ENCODE measurements at places on chromosomes 12 and 14. TPM values are rescaled to one million over a fixed set of nuclear protein-coding genes. Genes with fewer than 3 reads are reported as not detected.

RTL1 gene
- not detected for total RNA-seq

DNA sequence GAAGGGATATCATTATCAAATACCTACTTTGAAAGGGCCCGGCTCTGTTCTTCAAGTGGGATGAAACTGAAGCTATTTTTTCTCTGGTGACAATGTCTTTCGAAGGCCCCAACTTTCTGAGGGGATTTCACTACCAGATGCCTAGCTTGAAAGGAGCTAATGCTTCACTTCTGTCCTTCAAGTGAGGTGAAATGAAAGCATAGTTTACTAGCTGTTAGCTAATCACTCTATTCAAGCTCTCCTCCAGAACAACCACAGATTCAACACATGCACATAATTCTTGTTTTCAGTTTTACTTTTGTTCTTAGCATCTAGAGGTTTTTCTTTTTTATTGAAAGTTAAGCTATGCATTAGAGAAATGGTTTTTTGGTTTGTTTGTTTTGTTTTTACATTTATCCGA lies 571.4 kb downstream of the NOVA1 start:
- DNase-seq: no peak

DNA sequence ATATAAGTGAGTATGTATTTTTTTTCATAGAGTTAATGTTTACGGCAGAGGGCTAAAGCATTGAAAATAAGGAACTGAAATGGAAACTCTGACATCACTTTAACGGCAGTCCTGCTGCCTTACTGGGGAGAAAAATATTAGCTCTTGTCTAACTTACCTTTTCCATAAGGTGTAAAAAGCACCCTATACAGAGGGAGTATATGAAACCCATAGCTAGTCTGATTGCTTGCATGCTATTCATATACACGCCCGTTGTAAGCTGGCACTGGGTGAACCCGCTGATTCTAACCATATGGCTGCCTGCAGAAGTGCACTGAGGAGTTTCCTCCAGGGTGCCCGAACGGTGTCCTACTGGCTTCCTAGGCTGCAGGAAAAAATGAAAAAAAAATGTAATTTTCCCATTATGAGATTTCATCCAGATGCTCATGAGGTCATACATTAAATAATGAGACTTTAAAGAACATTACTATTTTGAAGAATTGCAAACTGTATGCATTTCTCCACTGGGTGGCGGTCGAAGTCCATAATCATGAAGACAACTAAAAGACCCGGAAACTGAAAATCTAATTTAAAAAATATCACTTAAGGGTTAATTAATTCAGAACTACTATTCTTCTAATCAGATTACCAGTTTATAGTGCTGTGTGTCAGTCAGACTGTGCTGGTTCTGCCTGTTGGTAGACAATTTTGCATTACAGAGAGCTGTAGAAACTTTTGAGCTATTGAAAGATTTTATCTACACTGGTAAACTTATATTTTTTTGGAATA lies 144.7 kb downstream of the ALX1 start:
- no peak for DNase-seq

SLC6A13 gene
- total RNA-seq: 1.1 TPM

ALKBH2 gene
- total RNA-seq: 20.8 TPM

DNA sequence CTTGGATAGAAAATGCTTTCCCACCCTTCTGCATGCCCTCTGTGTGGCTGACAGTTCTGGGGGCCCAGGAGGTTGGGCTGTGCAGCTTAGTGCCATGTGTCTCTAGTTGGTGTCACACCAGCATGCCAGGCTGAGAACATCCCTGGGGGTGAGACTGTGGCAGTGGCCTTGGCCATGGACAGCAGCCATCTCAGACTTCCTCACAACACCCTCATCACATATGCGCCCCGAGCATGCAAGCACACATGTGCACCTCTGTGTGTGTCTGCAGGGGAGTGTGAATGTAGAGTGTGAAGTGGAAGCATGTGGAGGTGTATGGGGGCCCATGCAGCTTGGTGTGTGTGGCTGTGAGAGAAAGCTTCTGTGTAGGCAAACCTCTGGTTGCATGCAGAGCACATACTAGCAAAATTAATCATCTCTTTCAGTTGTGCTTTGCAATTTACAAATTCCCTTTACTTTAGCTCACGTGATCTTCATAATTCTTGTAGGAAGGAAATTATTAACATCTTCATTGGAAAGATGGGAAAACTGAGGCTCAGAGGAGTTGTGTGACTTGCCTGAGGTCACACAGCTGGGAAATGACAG lies 8.4 kb downstream of the ASIC1 start:
- DNase-seq: no peak

DNA sequence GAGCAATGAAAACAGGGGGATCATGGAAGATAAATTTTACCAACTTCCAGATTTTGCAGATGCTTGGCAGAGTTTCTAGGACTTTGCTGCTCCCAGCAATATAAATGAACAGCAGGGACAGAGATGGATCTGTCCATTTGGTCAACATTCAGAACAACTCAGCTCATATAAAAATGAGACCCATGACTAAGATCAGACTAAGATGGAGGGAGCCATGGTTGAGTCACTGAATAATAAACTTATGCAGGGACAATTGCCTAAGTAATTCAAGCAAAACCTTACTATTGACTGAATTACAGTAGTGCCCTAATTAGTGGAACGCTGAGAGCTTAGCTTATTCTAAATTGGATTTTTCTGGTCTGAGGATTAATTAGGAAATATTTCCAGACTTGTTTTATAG lies 205.1 kb downstream of the SLC5A8 start:
- no peak for DNase-seq

DNA sequence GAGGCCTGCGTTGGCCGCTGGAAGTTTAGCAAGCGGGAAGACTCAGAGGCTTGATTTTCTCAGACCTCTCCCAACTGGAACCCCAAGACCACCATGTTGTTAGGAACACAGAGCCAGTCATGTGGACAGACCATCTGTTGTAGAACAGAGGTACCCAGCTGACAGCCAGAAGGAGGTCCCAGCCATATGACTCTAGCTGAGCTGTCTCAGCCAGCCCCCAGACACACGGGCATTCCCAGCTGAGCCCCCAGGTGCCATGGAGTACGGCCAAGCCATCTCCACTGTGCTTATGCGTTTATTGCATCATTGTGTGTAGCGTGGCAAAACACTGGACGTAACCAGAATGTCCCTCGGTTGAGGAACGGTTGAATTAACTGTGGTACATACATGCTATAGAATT lies 421.9 kb downstream of the TMEM132D start:
- no peak for DNase-seq

DNA sequence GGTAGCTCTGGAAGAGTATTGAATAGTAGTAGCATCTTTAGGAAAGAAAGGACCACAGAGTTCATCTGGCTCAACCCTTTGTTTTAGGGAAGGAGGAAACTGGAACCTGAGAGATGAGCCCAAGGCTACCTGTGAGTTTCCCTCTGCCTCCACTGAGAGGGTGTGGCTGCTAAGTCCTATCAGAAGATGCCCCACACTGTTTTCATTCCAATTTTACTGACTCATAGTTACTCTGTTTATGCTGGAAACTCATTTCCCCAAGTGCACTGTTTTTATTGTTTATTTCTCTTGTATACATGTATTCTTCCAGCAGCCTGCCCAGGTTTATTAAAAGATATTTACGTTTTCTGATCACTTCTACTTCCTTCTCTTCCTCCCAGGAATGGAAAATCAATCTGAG lies 127.4 kb upstream of the ARHGAP5 start:
- no peak for DNase-seq

NEDD8 gene
- 96.8 TPM for total RNA-seq

TEAD4 gene
- not detected for total RNA-seq

DNA sequence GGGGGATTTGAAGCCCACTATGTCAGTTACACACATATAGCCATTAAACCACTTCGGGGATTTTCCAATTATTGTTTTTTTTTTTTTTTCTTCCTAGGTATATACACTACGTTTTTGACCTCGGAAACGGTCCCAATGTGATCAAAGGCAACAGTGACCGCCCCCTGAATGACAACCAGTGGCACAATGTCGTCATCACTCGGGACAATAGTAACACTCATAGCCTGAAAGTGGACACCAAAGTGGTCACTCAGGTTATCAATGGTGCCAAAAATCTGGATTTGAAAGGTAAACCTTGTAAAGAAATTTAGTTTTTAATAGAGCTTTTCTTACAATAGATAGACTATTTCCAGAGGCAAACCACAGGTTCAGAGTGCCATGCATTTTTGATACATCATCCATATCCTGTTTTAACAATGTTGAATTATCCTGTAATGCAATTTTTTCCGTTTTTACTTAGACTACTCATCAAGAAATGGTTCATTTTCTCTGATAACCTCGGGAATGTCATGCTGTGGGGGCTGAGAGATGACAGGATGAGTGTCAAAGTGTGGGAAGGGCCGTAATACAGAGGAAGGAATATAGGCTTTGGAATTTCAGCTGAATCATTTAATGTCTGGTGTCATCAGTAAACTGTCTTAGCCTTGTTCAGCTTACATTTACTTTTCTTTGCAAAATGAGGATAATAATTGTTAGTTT lies 797.1 kb downstream of the NRXN3 start:
- DNase-seq: no peak

DNA sequence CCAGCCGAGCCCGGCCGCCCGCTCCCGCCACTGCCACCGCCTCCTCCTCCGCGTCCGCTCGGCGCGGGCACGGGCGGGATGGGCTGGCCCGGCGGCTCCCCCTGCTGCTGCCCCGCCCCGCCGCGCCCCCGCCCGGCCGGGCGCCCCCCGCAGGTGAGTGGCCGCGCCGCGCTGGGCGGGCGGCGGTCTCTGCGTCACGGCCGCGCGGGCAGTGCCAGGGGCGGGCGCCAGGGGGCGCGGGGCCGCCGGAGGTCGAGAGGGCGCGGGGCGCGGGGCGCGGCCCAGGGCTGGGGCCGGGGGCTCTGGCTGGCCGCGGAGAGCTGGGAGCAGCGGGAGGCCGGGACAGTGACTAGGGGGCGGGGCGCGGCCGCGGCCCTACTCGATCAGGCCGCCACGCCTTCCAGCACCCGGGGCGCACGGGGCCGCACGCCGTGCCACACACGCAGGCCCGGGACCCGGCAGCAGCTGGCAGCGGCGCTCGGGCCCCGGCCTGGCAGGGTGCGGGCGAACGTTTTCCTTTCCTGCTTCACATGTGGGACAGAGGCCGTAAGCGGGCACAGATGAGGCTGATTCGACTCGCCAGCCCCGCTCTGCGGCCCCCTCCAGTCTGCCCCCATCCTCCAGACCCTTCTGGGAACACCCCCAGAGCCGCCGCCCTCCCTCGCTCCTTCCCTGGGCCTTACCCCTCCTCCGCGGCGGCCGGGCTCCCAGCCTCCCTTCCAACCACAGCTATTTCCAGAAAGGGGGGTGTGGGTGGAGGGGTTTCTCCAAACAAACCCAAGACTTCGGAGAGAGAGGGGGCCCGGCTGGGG lies 2.4 kb upstream of the TNS2 start:
- DNase-seq: peak; percentile 73

DNA sequence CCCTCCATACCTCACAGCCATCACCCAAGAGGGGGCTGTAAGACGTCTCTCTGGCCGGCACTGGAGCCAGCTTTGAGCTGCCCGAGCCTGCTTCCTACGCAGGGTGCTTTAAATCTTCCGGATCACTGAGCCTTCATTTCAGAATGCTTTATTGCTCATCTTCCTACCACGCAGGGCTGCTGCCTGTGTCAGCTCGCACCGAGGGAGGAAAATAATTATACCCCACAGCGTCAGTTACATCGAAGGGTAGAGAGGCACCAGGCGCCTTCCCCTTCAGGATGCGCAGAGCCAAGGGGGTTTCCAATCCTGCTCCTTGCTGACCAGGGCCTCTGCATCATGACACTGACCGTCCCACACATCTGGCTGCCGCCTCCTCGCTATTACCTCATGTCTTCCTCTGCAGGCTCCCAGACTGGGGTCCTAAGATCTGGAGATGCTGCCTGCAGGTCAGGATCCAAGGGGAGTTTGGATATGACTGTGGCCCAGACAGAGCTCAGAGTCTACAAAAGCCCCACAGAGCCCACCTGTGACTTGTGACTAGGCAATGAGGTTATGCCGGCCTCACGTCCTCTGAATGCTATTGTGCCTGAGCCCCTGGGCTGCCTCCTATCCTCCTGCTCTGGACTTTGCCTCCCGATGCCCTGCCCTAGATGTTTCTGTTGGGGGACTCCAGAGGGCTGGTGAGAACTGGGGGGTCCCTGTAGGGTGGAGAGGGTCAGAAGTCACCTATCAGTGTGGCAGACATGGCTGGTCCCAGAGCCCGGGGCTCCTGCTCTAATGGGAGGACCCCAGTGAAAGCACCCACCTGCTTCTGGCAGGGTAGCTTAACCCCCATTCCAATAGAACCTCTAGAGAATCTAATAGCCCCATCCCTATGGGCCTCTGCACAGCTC lies 220.3 kb upstream of the RTL1 start:
- DNase-seq: no peak

DNA sequence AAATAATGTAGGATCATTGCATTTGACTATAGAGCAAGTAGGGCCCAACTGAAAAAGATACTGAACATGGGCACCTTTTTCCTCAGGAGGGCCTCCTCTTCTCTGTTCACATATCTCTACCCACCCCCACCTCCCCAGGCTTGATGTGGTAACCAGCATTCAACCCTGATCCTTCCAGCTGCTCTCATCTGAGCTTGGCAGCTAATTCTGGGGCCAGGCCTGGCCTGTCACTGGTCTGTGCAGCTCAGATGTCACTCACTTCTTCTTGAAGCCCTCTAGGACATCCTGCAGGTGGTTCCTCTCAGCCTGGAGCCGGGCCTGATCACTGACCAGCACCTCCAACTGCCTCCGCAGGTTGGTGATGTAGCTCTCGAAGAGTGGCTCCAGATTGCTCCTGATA lies 2.1 kb downstream of the KRT84 start:
- DNase-seq: no peak

GRCh38 chr12:15157269-15157671 lies 63.9 kb downstream of the RERG start:
- no peak for DNase-seq

EID3 gene
- 13.6 TPM for total RNA-seq
